ENCODE measurements at places on chromosomes 11 and 22.

- DNase-seq, result peak; percentile 63
These were observed 148.1 kb downstream of the DYNC2H1 start for GRCh38 chr11:103257360-103257759.

GRCh38 chr11:57467508-57468157, 7.3 kb downstream of the RTN4RL2 start:
- DNase-seq, result no peak

DNA sequence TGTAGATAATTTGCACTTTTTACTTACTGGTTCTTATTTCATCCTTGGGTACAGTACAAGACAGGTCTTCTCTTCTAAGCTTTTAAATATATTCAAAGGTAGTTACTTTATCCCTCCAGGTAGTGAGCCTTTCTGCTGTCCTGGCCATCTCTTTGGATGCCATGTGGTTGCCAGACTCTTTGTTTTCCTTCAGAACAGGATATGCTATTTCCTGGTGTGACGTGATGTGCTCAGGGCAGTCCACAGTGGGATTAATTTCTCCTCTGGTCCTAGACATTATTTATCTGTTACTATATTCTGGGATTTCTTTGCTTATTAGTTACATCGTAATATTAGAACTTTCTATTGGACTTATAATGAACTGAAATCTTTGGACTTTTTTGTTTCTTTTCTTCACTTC, 63.7 kb downstream of the PPP6R3 start:
- DNase-seq, result peak; percentile 21

DNA sequence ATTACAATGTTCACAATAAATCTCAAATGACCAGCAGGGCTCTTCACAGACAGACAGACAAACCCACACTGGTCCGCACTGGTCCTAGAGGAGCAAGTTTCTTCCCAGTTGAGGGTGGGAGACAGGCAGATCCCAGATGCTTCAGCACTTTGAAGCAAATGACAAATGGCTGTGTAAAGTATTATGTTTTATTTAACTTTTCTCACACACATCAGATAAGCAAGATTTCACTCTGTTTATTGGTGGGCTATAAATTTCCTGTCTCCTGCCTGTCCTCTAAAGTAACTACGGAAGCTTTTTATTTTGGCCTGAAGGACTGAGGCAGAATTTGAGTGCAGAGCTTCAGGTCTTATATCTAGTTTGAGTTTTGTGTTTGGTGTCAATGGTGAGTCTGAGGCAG, 174.7 kb upstream of the MTNR1B start:
- DNase-seq, result no peak

- peak; percentile 72 for DNase-seq
These were observed 17.3 kb downstream of the TSPAN18 start for GRCh38 chr11:44743959-44744557.
